Neuronal stem cell (in vitro differentiated cells): ENCODE measurements at places on chromosomes 5 and 9.

GRCh38 chr5:58699762-58700118, 116.9 kb downstream of the RAB3C start:
- no peak for DNase-seq

GRCh38 chr5:146745931-146746577, 132.5 kb downstream of the PPP2R2B start:
- DNase-seq: no peak

DNA sequence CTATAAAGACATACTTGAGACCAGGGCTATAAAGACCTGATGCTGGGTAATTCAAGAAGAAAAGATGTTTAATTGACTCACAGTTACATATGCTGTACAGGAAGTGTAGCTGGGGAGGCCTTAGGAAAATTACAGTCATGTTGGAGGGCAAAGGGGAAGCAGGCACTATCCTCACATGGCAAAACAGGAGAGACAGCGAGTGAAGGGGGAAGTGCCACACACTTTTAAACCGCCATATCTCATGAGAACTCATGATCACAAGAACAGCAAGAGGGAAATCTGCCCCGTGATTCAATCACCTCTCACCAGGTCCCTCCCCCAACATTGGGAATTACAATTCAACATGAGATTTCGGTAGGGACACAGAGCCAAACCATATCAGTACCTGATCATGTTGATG, 89.9 kb upstream of the ADAMTSL1 start:
- DNase-seq: no peak

GRCh38 chr9:13431692-13432091, 152.2 kb upstream of the MPDZ start:
- no peak for DNase-seq

DNA sequence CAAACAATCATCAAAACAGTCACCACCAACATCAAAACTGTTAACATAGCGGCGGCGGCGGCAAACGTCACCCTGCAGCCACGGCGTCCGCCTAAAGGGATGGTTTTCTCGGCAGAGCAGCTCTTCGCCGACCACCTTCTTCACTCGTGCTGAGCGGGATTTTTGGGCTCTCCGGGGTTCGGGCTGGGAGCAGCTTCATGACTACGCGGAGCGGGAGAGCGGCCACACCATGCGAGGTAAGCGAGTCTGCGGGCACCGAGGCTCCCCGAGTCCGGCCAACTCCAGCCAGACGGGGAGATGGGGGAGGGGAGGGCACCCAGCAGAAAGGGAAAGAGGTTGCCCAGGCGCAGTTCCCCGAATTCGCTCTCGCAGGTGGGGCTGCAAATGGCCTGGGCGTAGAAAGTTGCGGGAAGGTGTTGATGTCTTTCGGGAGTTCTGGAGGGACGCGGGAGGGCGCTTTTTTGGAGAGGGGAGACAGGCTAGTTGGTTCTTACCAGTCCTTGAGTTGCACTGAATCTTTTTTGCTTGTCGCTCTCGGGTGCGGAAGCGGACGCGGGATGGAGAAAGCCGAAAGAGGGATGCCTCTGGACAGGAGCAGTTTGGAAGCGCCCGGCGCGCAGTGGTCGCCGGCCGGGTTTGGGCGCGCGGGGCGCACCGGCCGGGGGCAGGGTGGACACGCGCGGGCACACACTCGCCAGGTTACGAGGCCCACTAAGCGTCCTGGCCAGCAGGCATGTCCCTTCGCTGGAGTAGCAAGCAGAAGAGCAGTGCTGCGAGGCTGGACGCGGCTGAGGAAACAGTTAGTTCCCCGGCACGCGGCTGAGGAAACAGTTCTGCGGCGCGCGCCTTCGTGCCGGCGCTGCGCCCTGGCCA, 849 bp downstream of the RORB start:
- peak; percentile 46 for DNase-seq

DNA sequence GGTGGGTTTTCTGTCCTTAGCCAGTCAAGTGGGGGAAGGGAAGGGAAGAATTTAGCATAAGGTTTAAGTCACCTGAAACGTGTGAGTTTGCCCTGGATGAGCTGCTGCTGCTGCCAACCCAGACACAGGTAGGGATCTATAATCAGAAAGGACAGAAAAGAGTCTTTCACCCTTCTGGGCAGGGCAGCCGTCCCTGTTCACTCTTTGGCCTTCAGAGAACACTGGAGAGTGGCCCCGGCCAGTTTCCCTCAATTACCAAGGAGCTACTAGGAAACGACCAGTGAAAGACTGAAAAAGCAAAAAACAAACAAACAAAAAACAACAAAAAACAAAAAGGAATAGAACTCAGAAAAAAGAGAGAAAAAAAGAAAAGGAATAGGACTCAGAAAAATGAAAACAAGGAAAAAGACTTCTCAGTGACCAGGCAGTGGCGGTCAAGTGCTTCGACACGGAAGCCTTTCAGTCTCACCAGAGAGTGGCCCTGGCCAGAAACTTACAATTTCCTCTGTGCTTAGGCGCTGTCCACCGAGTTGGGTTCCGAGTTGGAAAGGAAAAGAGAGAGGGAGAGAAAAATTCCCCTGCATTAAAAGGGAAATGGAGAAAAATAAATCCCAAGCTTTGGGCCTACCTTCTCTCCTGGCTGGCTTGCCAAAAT, 2.5 kb upstream of the GM2A start:
- DNase-seq: no peak

- DNase-seq: no peak
These were observed 36.8 kb downstream of the TGFBI start for GRCh38 chr5:136065588-136065987.

GRCh38 chr5:180609817-180610550, 18.7 kb upstream of the SCGB3A1 start:
- DNase-seq: no peak

DNA sequence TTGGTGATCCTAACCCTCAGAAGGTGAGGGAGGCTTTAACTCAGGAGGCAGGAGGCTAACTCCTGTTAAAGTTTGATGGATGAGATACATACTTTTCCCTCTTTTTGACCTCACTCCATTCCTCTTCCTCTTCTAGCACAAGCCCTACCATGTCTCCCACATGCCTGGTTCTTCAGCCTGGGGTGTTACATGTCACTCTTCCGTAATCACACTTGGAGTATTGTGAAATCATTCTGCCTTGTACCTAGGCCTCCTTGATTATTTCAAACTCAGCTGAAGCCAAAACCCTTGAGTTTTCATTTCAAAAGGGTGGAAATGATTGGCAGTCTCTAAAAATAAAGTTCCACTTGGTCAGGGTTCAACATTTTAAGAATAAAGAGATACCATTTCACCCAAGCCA, 1.8 kb downstream of the PLAC8L1 start:
- no peak for DNase-seq

DNA sequence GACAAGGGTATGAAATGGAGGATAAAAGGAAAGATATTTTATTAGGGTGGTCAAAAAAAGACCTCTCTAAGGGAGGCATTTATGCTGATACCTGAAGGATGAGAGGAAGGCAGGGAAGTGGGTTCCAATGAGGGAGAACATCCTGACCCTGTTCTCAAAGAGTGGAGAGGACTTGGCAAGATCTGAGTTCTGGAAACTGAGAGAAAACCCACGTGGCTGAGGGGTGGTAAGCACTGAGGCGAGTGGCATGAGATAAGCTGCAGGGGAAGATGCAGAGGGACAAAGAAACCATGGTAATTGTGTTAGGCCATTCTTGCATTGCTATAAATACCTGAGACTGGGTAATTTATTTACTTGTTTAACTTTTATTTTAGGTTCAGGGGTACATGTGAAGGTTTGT, 16.8 kb downstream of the SH3RF2 start:
- DNase-seq: no peak

DNA sequence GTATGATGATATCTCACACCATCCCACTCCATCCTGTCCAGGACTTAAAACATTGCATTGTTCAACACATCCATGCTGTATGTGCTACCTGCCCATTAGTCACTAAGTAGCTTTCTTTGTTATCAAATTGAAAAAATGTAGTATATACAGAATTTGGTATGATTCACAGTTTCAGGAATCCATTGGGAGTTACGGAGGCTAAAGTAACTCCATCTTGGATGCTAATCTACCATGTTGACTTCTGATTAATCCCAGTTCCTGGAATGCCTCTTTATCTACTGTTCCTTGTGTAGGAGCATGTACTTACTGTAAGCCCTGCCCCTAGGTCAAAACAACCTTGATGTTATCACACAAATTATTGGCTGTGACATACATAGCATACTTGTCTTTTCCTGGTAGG, 38.9 kb upstream of the FOXB2 start:
- no peak for DNase-seq

- no peak for DNase-seq
These were observed 24.0 kb upstream of the F2RL1 start for GRCh38 chr5:76794871-76795270.

- no peak for DNase-seq
These were observed 1599.2 kb downstream of the MAT2B start for GRCh38 chr5:165104611-165105010.

DNA sequence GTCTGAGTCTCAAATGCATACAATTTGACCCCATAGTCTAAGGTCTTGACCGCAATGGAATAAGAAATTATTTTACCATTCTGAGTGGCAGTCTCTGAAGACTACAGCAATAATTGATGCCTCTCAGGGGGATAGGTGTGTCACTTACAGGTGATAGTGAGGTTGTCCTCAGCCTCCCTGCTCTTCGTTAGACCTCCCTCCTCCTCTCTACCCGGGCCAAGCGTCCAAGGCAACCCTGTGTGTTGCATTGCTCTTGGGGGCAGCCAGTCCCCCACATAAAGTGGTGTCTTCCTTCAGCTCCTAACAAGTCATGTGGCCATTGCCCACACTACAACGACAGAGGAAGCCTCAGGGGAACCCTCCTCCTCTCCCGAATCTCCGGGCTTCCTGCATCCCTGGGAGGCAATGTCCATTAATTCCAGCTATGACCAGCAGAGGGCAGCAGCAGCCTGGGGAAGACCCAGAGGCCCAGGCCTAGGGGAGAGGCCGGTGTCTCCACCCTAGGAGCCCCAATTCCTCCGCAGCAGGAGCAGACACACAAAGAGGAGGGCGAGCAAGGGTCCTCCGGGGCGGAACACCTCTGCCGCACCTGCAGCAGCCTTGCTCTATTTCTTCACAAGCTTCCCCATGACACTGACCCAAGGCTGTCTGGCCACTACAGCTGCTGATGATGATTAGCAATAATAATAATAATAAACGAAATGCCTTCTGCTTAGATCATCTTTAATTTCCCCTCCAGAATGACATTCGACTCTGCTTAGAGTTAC, 134.8 kb downstream of the KCNIP1 start:
- DNase-seq: peak; percentile 74

- DNase-seq: no peak
These were observed 962 bp upstream of the TXN start for GRCh38 chr9:110257097-110257841.

DNA sequence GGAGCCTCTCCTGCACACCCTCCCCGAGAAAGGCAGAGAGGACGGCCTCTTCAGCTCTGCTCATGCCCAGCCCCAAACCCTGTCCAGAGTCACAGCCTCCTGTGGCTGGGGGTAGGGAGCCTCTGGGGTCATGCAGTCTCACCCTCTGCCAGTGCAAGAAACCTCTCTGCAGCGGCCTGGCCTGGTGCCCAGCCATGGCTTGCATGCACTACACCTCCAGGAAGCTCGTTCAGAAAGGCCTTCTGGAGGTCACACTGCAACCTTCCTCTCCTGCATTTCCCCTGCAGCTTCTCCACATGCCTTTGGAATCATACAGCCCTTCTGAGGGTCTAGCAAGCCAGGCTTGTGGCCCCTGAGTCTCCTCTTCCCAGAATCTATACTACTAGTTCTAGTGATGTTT, 17.9 kb downstream of the CSF1R start:
- no peak for DNase-seq
